ENCODE measurements at places on chromosomes 1 and 21.

DNA sequence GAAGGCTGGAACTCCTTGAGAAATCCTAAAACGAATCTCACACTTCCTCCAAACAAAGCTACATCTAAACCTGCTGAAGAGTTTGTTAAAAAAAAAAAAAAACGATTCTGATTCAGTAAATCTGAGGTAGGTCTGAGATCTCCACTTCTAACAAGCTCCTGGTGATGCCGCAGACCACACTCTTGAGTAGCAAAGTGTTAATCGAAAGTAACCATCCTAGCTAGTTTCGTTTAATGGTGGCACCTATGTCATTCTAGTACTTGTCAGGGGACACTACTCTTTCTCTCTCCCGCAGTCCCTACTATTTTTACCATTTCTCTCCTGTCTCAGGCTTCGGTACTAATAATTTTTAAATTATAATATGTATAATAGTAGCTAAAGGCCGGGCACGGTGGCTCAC lies 2.1 kb downstream of the CLCC1 start:
- no peak for DNase-seq

- no peak for DNase-seq
These were observed 42.5 kb downstream of the IFI44 start for GRCh38 chr1:78691995-78692747.

- DNase-seq, result no peak
These were observed 132.5 kb upstream of the ZNF648 start for GRCh38 chr1:182193908-182194550.

- no peak for DNase-seq
These were observed 40.8 kb upstream of the C1orf174 start for GRCh38 chr1:3940754-3941345.

DNA sequence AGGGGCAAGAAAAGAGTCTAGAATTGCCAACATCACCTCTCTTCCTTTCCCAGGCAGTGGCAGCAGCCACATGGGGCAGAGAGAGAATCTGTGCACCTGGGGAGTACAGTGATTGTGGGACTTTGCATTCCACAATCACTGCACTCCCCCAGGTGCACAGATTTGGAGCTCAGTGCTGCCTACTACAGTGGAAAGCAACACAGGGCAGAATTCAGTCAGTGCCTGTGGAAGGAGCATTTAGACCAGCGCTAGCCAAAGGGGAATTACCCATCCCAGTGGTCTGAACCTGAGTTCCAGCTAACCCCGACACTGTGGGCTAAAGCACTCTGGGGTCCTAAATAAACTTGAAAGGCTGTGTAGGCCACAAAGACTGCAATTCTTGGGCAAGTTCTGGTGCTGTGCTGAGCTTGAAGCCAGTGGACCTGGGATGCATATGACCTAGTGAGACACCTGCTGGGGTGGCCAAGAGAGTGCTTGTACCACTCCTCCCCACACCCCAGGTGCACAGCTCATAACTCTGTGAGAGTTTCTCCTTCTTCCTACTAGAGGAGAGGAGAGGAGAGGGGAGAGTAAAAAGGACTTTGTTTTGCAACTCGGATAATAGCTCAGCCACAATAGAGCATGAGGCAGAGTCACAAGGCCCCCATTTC lies 50.3 kb downstream of the NUP210L start:
- DNase-seq, result no peak

GRCh38 chr1:206979379-206980043 lies 9.3 kb upstream of the FCAMR start:
- no peak for DNase-seq

DNA sequence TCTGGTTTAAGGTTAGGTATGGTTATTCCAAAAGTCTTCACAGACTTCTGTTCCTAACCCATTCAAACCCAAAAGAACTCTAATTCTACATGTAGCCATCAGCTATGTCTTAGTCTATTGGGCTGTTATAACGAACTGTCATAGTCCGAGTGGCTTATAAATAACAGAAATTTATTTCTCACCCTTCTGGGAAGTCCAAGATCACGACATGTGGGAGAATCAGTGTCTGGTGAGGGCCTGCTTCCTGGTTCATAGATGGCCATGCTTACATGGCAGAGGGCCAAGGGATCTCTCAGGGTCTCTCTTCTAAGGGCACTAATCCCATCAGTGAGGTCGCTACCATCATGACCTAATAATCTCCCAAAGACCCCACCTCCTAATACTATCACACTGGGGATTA lies 103.0 kb upstream of the PPP2R5A start:
- no peak for DNase-seq

DNA sequence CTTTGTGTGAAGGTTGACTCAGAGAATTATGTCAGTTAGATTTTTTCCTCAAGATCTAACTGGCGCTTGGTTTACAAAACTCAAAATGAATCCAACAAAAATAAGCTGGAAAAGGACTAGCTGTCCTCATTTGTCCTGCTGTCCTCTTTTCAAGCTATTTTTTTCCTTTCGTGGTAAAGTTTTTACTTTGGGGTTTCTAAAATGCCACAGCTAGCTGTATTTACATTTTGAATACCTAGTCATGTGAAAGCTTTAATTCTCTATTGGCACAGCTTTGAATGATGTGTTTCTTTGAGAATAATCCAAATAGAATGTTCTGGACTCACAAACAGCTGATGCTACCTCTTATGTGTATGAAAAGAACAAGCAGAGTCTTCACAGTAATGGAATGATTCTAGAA lies 673.6 kb upstream of the NR5A2 start:
- DNase-seq, result no peak

DNA sequence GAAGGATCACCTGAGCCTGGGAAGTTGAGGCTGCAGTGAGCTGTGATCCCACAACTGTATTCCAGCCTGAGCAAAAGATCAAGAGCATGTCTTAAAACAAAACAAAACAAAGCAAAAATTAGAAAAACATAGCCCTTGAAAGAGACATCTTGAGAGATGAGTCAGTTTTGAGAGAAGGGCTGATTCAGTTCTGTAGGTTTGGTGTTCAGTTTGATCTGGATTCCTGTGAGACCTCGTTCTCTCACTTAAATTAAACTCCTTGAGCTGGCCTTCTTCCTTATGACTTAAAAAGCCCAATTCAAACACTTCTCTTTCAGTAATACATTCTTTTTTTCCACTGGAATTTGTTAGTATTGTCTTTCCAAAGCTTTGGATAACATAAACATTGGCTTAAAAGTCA lies 164.2 kb downstream of the NRIP1 start:
- DNase-seq, result no peak

DNA sequence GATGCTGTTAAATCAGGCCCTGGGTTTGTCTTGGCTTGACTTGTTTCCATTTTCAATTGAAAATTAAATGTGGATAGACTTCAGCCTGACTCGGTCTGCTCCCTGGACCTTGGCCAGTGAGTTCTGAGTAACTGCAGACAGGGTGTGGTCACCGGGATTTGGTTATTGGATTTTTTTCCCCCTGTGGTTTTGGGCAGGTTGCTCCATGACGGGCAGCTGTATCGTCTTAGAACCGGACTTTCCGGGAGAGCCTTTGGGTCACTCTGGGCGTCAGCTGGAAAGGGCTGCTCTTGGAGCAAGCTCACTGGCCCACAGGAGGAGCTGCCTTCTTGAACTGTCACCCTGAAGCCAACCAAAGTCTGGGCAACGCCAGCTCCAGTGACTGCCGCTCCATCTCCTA lies 75.0 kb downstream of the CLIC6 start:
- DNase-seq, result no peak

DNA sequence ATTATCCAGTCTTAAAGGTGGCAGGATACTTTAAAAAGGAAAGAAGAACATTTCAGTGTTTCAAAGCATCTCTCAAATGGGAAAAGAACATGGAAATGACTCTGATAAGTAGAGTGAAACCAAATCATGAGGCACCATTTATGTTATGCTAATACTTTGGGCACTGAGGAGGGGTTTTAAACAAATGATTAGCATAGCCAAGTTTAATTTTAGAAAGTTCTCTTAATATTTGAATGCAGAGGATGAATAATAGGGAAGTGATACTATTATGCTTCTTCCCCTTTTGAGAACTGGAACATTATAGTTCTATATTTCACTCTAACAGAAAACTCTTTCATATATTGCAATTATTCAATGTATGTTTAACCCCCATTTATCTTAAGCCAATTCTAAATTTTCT lies 1181.9 kb upstream of the PRMT6 start:
- no peak for DNase-seq

DNA sequence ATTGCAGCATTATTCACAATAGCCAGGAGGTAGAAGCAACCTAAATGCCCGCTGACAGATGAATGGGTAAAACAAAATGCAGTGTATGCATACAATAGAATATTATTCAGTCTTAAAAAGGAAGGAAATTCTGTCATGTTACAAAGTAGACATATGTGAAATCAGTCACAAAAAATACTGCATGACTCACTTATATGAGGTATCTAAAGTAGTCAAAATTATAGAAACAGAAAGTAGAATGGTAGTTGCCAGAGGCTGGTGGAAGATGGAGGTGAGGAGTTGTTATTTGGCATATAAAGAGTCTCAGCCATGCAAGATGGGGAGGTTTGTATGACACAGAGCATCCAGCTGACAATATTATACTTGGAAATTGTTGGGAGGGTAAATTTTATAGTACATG lies 43.0 kb upstream of the EGLN1 start:
- DNase-seq, result no peak

GRCh38 chr1:17016317-17016661 lies 4.6 kb upstream of the ATP13A2 start:
- DNase-seq, result no peak

GRCh38 chr1:152458384-152459185 lies 44.5 kb upstream of the CRNN start:
- DNase-seq, result peak; percentile 87

GRCh38 chr1:177119311-177119710 lies 45.2 kb downstream of the ASTN1 start:
- no peak for DNase-seq

DNA sequence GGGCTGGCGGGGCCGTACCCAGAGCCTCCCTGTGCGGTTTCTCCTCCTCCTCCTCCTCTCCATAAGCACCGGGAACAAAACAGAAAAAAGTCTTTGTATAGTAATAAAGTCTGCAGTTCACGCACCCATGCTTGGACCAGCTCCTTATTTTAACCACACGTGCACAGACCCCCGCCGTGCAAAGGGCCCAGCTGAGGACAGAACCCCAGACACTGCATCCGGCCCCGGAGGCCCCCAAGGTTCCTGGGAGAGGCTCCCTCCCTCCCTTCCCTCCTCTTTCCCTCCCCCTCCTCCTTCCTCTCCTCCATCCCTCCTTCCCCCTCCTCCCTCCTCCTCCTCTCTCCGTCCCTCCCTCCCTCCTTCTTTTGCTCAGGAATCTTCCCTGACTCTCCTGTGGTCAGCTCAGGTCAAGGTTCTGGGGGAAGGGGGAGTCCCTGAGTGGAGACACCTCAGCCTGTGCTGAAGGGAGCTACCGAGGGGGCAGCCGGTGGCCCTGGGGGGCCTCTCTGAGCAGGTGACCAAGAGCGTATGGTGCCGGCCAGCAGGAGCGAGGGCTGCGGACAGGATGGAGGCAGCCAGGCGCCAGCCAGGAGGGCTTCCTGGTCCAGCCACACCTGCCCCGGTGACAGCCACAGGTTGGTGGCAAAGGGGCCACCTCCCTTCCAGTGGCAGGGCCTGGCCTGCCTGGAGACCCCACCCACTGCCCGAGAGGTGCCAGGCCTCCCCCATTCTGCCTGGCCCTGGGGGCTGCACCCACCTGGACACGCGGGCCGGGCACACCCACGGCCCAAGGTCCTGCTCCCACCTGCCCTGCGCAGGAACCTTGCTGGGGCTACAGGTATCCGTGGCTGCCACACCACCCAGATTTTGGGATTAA lies 3.2 kb upstream of the TTLL10 start:
- no peak for DNase-seq

GRCh38 chr1:44784094-44785028 lies 3.6 kb downstream of the BEST4 start:
- DNase-seq, result peak; percentile 36

Data from activated CD4-positive, alpha-beta T cell treated with anti-CD3 and anti-CD28 coated beads for 48 hours (primary cell).